ENCODE measurements at places on chromosomes 7 and 10.

GRCh38 chr7:8590791-8591190 lies 157.4 kb downstream of the NXPH1 start:
- DNase-seq, result no peak

DNA sequence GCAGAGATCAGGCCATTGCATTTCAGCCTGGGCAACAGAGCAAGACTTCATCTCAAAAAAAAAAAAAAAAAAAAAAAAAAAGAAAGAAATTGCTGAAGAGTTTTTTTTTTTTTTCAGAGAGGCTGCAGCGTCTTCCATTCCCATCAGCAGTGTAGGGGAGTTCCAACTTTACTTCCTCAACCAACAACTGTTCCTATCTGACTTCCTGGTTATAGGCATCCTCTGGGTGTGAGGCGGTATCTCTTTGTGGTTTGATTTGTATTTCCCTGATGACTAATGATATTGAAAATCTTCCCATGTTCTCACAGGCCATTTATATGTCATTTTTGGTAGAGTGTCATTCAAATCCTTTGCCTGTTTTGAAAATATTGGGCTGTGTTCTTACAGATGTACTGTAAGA lies 40.2 kb downstream of the PRTFDC1 start:
- no peak for DNase-seq

GRCh38 chr7:29971566-29972314 lies 17.9 kb downstream of the SCRN1 start:
- no peak for DNase-seq

GRCh38 chr10:30536578-30536977 lies 93.0 kb downstream of the LYZL2 start:
- DNase-seq, result no peak

GRCh38 chr10:1425879-1426278 lies 311.4 kb downstream of the ADARB2 start:
- DNase-seq, result no peak

Data from stimulated activated CD8-positive, alpha-beta memory T cell treated with anti-CD3 and anti-CD28 coated beads, Interleukin-4, amount 100 ng/mL, for 48 hours (primary cell).